ENCODE measurements at places on chromosomes 3 and 15. TPM values are rescaled to one million over a fixed set of nuclear protein-coding genes. Genes with fewer than 3 reads are reported as not detected.
A peak's percentile ranks its signal among the peaks of the same experiment; 100 is the strongest.

DNA sequence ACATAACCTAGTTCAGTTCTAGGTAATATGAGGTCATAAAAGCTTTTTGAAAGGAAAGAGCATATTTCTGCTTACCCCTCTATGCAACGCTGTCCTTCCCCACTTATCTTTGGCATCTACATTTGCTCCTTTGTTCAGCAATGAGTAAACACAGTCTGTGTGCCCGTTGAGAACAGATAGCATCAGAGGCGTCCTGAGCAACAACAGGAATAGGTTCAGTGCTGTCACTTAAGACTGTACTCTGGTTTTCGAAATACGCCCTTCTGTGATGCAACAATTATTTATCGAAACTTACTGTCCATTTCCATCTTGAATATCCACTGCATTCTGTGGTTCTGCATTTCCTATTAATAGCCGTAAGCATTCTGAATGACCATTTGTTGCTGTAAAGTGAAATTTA lies 84.4 kb downstream of the BTD start:
- DNase-seq = no peak

DNA sequence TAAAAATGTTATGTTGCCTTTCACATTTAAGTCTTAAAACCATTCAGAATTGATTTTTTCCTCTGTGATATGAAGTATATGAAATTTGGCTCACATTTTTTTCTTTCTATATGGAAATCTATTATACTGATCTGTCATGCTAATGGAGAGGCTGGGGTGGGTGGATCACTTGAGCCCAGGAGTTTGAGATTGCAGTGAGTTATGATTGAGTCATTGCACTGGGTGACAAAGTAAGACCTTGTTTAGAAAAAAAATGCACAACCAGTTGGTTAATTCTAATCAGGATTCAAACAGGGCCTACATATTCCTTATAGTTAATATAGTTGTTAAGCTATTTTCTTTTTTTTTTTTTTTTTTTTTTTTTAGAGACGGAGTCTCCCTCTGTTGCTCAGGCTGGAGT lies 230.5 kb downstream of the MFSD1 start:
- peak; percentile 30 for DNase-seq

DNA sequence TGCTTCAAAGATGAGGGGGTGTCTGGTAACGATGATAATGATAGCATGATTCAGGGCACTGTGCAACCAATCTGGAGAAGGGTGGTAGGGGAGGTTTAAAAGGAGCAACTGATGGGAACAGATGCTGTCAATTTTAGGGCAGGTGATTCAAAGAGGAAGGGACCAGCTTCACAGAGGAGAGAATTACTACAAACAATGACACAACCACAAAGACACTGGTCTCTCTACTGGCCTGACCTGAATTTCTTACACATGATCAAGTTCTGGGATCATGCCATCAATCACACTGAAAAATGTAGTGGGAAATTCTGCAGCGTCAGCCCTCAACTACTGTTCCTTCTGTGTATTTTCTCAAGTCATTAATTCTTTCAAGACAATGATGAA lies 2.6 kb upstream of the CDV3 start:
- DNase-seq = no peak

DNA sequence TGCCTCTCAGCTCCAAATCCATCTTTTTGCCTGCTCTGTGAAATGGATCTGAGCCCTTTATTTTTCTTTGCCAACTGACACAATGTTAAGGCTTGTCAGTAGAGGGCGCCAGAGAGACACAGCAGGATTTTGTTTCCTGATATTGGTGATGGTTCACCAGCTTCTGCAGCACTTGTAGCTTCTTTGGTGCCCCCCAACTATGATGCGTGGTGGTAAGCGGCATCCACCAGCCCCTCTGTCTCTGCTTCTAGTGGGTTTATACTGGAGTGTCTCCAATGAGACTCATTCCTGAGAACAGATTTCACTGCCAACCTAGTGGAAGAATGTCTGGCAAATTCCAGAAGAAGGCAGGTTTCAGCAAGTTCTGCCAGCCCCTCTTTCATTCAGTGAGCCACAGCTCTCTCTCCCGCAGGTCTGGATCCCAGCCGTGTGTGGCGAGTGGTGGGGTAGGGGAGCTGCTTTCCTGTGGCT lies 471.9 kb upstream of the FRG2C start:
- DNase-seq = no peak

DNA sequence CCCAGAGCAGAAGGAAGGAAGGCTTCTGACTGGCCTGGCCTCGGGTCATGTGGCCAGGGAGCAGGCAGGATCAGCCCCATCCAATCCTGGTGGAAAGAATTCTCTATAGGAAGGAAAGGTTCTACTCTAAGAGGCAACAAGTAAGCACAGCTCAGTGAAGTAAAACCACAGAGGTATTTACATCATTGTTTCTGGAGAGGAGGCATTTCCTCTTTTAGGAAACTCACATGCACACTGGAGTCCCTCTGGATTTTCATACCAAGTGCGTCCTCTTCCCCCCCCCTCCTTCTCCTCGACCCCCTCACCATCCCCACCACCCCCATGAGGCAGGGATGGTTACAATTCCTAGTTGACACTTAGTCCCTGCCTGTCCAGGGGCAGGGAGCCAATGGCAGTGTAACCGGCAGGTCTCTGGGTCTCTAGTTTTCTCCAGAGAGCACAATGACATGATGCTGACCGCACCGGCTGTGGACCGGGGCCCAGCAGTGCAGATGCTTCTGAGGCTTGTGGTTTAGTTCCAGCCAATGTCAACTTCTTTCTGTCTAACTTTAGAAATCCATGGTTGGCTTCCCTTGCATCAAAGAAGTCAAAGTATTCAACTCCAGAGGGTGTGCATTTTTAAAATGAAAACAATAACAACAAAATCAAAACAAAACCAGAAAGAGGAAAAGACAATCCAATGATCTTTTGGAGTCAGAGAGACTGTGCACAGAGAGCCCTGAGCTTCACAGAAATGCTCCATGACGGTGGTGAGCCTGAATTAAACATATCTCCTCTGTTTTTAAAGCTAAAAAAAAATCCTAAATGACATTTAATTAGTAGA lies 230.3 kb upstream of the TLE3 start:
- no peak for DNase-seq

- DNase-seq = no peak
These were observed 771.1 kb upstream of the GRM7 start for GRCh38 chr3:6089780-6090179.

DNA sequence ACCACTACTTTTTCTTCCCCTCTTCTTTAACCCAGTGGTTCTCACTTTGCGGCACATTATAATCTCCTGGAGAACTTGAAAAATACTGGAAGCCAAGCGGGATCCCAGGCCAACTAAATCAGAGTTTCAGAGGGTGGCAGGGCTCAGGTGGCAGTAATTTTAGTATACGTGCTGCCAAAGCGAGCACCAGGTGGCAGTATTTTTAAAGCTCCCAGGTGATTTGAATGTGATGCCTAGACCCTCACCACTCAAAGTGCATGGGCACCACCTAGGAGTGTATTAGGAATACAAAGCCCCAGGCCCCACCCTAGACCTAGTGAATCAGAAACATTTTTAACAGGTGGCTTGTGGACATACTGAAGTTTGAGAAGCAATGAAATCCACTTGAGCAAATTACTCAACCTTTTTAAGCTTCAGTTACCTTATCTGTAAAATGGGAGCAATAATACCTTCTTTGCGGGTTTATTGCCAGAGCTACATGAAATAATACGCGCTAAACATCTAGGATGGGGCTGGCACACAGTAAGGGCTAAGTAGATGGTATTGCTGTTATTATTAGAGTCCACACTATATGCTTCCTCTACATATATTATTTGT lies 8.3 kb downstream of the B3GALNT1 start:
- no peak for DNase-seq

Gene IL16
- 6.5 TPM for total RNA-seq

Gene TGM4
- total RNA-seq = not detected

Gene MESP2
- total RNA-seq = 0.72 TPM

Gene FRMD4B
- total RNA-seq = 0.72 TPM

Gene P2RY1
- under 0.01 TPM for total RNA-seq
